ENCODE measurements at places on chromosomes 7 and 10.

GRCh38 chr7:93051660-93052059 is 66.1 kb downstream of the SAMD9 start:
- DNase-seq: no peak

DNA sequence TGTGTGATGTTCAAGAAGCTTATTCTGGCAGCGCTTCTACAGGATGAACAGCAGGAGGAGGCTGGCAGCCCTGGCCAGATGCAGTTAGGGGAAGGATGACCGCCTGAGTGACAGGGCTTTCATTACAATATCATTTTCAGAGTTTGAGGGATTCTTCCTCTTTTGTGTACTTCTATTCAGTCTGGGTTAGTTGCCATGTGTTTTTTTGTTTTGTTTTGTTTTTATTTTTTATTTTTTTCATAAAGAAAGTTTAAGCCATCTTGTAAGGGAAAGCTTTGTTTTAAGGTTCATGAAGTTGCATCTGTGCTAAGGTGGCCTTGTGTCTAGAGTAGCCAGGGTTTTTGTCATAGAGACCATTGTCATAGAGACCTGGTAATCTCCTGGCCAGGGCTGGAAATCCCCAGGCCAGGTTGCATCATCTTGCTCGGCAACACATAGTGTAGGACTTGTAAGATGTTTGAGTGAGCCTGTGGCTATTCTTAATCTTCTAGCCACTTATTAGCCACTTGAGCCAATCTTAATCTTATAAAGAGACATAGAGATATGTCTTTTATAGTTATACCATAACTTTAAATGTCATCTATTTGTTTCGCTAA is 230.5 kb upstream of the TMEM229A start:
- no peak for DNase-seq

DNA sequence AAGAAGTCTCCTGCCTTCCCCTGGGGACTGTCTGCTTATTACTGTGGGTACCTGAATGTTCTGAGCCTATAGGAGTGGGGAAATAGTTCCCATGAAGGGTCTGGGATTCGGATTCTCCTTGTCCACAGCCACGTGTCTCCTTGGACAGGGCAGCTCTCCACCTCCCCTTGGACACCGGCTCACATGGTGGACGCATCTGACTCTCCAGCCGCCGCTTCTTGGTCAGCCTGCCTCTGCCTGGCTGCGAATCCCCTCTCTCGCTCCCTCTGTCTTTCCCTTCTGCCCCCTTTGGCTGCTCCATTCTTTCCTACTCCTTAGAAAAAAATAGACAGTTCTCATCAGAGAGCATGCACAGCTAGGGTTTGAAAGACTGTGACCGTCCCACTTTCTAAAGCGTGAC is 46.9 kb downstream of the JAKMIP3 start:
- DNase-seq: no peak

DNA sequence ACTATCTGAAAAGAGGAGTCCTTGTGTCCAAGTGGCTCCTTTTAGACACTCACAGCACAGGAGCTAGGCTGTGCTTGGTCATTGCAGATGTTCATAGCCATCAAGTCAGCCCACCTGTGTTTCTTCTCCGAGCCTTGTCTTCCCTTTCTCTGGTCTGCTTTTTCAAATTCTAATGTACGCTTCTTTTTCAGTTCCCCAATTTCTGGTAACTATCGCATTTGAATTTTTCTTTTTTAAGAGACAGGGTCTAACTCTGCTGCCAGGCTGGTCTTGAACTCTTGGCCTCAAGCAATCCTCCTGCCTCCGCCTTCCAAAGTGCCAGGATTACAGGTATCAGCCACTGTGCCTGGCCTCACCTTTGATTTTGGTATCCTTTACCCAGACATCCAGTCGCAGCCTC is 18.9 kb downstream of the APBB1IP start:
- no peak for DNase-seq

- no peak for DNase-seq
These were observed 17.6 kb downstream of the GPRIN2 start for GRCh38 chr10:46538717-46539426.

Measured in stimulated activated CD8-positive, alpha-beta memory T cell treated with anti-CD3 and anti-CD28 coated beads, Interleukin-4, amount 100 ng/mL, for 1 hour (primary cell).